ENCODE measurements at places on chromosomes 7 and 10.

DNA sequence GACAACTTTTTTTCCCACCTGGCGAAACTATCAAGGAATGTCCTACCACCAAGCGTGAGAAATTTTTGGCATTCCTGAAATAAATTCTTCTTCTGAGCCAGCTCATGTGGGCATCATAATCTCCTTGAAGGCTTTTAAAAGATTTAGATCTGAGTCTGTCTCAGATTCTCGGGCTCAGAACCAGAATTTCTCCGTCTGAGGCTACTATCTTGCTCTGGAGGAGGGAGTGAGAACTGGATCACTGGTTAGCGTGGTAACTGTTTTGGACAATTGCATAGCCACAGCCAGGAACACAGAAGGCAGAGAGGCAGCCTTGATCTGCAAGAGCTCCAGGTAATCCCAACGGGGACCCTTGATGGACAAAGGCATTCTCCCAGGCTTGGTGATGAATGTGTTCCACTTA lies 1.0 kb upstream of the PLAC9 start:
- no peak for DNase-seq

DNA sequence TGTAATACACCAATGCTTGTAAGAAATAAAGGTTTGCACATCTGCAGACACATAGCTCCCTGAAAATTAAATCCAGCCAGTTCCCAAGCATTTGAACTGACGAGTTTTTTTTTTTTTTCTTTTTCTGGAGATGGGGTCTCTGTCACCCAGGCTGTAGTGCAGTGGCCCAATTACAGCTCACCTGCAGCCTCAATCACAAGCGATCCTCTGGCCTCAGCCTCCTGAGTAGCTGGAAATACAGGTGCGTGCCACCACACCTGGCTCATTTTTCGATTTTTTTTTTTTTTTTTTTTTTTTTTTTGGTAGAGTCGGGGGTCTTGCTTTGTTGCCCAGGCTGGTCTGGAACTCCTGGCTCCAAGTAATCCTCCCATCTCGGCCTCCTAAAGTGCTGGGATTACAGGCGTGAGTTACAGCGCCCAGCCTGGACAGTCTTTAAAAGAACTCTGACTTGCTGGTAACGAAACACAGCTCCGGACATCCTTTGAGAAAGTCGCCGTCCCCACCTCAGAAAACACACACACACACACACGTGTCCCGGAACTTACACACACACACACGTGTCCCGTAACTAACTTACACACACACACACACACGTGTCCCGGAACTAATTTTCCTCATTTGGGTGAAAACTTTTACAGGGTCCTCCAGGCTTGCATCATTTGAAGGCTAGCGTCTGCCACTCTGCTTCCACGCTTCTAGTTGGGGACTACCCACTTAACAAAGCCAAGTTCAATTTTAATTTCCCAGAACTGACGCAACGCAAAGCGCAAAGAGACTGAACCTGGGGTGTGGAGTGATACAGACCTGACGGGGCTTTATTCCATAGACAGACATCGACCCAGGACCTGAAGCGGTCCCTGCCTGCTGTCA lies 18.6 kb downstream of the OCM2 start:
- peak; percentile 23 for DNase-seq

GRCh38 chr10:15106352-15107013 lies 9.3 kb downstream of the RPP38 start:
- DNase-seq = peak; percentile 65

DNA sequence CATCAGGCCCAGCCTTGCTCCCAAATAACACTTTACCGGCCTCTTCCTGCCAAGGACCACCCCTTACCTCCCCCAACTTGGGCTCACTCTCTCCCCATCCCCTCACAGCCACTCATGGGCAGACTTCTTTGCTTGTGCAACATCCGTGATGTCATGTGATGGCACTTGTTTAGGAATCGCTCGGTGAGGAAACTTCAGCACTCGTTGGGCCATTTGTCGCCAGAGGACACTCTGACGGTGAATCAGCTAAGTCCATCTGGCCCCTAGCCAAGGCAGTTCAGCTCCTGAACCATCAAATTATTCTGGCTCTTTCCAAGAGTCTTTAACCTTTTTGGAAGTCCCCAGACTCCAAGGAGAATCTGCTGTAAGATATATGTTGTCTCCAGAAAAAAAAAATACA lies 19.2 kb downstream of the BTBD16 start:
- DNase-seq = no peak

DNA sequence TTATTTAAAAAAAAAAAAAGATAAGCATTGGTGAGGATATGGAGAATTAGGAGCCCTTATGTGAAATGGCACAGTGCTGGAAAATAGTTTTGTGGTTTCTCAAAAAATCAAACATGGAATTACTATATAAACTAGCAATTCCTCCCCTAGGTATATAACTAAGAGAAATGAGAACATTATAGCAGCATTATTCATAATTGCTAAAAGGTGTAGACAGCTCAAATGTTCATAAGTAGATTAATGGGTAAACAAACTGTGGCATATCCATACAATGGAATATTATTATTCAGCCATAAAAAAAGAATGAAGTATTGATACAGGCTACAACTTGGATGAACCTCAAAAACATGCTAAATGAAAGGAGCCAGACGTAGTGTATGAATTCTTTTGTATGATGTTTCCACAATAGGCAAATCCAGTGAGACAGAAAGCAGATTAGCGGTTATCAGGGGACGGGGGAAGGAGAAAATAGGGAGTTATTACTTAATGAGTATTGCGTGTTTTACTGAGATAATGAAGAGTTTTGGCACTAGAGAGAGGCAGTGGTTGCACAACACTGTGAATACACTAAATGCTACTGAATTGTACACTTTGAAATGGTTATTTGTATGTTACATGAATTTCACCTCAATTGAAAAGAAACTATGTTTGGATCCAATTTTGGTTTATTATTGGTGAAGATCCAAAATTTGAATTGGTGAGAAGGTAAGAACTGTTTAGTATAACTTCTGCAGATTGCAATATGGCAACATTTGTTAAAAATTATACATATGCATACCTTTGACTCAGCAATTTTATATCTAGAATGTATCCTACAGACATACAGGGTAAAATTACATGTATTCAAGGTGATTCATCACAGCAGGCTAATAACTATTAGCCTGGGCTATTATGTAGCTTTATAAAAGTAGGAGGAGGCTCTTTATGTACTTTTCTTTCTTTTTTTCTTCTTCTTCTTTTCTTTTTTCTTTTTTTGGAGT lies 69.7 kb downstream of the VCL start:
- DNase-seq = no peak

DNA sequence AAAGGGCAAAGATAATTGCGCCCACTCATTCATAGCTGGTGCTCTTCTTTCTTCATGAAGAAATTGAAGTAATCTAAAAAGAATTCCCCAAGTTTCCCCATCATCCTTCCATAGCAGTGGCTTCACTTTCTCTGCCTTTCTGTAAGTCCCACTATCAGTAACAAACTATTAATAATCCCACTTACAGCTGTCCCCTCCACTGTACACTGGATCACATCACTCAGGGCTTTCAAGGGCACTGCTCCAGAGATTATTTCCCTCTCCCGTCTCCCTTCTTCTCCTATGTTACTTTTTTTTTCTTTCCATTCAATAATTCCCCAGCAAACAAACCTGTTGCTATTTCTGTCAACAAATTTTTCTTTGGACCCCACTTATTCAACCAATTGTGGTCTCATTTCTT lies 16.2 kb downstream of the DNAJB9 start:
- DNase-seq = no peak

GRCh38 chr10:88594482-88594881 lies 7.9 kb downstream of the LIPJ start:
- DNase-seq = no peak

GRCh38 chr10:79346012-79346340 lies 1.3 kb upstream of the PPIF start:
- DNase-seq = no peak

DNA sequence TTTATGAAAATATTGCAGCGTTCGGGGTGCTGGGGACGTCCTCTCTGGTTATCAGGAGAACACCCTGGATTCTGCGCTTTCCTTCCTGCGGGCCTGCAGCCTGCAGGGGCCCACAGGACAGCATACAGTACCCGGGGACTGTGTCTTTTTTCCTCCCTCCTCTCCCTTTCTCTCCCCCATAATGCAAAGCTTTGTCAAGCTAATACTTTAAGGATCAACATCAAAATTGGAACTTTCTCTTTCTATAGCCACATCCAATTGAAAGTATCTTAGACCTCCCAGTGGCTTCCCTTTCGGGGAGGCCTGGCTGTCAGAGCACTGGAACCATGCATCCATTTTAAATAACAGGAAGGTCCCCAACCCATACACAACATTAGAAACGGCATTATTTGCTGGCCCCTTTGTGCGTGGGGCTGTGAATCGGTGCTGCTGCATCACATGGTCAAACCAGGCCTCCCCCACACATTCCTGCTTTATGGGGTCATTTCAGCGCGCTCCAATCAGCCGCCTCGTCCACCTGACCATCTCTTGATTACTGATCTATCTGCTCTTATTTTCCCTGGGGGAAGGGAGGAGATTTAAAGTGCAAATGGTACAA lies 505.1 kb downstream of the DNAJB6 start:
- DNase-seq = no peak

DNA sequence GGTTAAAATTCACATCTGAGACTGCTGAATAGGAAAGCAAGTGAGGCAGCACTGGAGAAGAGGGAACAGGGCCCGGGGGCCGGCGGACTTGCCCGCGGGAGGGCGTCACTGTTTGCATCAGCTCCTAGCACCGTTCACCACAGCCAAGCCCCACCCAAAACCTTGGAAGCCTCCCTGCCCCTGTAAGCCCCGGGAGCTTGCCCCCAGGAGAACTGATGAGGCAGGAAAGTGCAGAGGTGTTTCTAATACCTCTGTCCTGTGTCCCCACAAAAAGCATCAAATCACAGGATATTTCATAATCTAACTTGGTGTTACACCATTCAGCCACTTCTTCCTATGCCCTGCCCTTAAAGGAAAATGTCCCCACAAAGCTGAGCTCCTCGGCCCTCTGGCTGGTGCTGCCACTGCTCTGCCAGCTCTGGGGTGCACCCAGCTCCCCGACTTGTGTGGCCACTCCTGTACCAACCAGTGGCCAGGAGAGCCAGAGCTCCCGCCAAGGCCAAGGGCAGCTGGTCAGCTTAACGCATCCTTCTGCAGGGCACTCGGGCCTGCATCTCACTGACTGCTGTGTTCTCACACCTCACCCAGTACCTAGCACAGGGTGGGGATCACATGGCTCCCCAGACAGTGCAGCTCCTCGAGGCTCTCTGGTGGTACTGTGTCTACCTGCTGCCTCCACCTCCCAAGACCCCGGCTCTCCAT lies 47.3 kb upstream of the CNPY1 start:
- DNase-seq = no peak

DNA sequence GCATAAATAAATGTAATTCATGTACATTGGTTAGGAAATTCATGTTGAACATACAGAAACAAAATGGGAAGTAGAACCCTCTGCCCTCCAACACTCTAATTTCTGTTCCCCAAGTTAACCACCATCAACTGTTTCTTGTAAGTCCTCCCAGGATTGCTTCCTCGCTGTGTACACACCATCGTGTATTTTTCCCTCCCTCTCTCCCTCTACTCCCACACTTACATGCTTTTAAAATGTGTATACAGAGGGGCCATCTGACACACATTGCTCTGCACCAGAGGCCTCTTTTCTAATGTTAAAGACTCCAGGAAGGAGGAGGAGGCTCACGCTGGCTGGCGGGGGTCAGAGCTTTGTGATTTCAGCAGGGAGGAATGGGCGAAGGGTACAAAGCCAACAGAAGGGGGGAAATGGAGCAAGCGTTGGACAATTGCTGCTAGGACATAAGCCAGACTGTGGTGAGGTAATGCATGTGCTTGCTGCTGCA lies 1.9 kb upstream of the EPHA1 start:
- DNase-seq = no peak

Data from stimulated activated CD4-positive, alpha-beta T cell treated with anti-CD3 and anti-CD28 coated beads, Interleukin-1b, Interleukin-23, amount 100 ng/mL, for 4 hours (primary cell).